ENCODE measurements at places on chromosomes 4 and X.
A peak's percentile ranks its signal among the peaks of the same experiment; 100 is the strongest.

DNA sequence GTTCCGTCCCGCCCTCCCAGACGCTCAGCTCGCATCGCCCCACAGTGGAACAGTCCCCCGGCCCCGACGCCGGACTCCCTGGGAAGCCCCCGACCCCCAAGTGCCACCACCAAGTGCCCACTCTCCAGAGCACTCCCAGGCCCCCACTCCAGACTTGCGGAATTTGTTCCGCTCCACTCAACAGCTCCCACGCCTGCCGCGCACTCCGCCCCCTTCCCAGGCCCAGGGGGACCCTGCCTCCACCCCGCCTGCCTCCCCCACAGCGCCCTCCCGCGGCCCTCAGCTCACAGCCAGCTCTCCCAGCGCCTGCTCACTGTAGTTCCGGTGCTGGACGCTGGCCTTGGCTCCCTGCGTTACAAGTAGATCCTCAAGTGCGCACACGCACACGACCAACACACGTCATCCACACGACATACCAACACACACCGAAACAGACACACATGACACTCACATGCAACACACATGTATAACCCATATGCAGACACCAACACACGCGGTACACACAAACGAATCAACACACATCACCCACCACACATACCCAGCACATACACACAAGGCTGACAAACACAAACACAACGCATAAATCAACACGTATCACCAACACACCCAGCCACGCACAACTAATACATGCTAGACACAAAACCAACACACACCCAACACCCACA is 8.0 kb downstream of the MSX1 start:
- no peak for DNase-seq

GRCh38 chr4:160685729-160686128 is 1478.1 kb downstream of the FSTL5 start:
- no peak for DNase-seq

DNA sequence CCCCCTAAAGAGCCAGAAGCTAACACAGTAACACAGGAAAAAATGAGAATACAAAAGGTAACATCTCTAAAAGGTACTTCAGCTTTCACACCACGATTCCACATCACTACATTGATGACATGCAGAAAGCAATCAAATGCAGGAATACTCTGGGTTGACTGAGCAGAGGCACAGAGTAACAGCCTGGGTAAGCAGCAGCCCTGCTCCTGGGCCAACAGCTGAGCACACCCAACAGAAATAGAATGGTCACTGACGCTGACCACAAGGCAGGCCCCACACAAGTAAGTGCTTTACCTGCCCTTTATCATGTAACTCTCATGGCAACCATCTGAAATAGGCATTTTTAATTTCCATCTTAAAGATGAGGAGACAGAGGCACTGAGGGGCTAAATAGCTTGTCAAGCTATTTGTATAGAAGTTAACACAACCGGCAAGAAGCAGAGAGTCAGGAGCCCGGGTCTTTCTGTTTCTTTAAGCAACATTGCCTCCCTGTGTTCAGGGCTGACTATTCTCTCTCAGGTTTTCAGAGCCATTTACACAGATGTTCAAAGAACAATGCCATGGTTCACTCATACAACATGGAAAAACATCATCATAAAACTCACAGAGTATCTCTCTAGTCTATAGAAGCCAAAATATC is 168.9 kb downstream of the ZNF674 start:
- DNase-seq, result peak; percentile 32

GRCh38 chr4:47914220-47914925 is at the start of gene NFXL1:
TSS of gene NFXL1 (minus strand) at chr4:47914583. CDS start at chr4:47914203, 380 bp downstream.
- DNase-seq, result peak; percentile 93

- no peak for DNase-seq
Measured at GRCh38 chr4:172951679-172952451, 216.7 kb upstream of the GALNT7 start.

- no peak for DNase-seq
Measured at GRCh38 chr4:4593596-4594284, 51.9 kb upstream of the STX18 start.

DNA sequence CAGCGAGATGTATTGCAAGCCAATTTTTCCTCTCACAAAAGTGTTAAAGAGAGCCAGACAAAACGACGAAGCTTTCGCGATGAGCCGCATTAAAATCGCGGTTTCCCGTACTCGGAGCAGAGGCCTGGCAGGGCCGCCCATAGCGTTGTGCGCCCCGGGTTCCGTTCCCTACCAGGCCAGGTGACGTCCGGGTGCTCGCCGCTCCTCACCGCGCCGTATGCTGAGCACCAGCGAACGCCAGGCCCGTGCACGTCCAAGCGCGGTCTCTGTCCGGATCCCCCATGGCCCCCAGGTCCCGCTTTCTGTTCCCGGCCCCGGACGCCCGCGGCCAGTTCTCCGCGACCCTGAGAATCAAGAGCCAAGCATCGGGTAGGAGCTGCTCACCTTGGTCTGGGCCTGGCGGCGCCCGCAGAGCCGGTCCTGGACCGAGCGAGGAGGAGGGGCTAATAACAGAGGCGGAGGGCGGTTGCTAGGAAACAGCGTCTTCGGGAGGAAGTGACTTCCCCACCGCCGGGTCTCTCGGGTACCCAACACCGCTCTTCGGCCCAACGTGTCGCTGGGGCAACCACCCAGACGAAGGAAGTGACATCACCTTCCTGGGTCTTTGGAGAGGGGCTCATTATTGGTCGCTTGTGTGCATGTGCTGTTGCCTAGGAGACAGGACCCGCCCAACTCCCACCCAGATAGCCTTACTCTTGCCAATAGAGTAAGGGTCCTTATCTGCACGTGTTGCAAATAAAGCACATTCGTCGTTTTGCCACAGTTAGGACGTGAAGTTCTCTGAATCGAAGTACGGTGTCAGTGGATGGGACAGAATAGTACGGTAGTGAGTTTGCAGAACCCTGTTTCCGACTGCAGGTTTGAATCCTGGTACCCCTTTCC is at the start of gene MAP9:
Gene MAP9 (minus strand): TSS at position 579 of the 882 bp plus-strand sequence. CDS start 1,115 bp downstream, outside the sequence.
- peak; percentile 78 for DNase-seq

DNA sequence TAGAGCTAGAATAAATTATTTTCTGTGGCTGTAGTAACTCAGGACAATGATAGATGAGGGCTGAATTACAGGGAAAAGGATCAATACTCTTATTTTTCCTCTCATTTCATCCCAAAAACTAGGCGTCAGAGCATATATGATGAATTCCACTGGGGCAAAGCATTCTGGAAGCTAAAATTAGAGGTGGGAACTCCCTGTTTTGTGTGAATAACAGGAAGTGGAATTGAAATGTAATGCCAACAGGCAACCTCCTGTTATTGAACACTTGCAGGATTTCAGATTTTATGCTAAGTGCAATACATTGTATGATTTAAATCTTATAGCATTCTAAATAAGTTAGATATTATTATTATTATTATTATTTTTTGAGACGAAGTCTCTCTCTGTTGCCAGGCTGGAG is 20.9 kb downstream of the HSD17B11 start:
- DNase-seq, result no peak

GRCh38 chrX:147476008-147476407 is 435.7 kb upstream of the FMR1 start:
- no peak for DNase-seq
